ENCODE measurements at places on chromosomes 3 and 15.

DNA sequence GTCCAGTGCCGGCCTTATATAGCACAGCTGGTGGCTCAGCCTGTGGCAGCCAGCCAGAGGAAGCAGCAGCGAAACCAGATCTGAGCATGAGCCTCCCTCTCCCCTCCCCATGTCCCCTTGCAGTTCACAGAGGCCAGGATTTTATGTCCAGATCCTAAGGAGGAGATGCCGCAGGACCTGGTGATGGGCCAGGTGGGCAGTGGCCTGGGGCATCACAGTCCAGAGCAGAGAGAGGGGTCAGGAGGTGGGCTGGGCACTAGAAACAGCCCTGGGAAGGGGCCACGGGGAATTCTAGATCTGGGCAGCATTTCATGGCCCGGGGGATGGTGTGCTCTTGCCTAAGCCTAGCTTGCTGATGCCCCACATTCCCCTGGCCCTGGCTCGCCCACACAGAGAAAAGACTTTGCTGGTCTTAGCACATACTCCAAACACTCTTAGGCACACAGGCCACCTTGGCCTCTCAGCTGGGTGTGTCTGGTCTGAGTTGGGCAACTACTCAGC is 259 bp upstream of the CILP start:
- DNase-seq: no peak

DNA sequence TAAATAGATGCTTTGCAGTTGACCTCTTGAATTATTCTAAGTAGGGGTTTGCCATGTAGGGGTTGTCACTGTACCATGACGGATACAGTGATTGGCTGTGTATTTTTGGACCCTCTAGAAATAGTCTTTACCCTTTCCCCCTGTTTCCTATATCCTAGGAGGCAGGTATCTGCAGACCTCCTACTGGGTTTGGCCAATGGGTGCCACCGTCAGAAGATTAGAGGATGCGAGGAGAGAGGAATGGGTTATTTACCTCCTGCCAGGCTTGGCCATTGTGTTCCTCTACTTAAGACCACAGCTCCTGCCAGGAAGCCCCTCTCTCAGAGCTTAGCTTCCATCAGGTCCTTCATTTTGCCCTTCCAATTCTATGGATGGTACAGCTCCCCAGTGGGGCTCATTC is 40.2 kb upstream of the CLRN1 start:
- no peak for DNase-seq

- no peak for DNase-seq
These were observed 108.4 kb downstream of the DNAJB8 start for GRCh38 chr3:128358156-128358895.

DNA sequence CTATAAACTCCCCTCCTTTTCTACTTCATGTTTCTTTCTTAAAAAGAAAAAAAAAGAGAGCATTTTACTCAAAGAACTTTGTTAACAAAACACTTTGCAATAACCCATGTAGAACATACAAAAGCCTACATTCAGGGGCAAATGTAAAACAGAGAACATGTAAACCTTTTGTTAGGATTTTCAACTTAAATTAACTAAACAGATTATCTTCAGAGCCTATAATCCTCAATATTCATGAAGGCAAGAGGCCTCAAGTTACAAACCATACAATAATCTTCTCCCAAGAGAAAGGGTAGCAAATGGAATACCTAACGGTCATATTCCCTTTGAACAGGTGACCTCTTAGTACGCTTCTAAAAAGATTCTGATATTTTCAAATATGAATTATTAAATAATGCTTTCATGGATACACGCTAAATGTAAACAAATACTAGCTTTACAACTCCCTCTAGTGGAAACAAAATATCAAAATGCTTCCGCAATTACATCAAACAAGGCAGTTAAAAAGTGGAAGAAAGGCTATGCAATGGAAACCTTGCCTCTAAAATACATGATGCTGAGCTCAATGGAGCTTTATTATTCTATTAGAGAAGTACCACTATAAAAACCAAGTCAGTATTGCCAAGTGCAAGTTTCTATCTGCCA is 9.9 kb downstream of the CEP152 start:
- DNase-seq: no peak

DNA sequence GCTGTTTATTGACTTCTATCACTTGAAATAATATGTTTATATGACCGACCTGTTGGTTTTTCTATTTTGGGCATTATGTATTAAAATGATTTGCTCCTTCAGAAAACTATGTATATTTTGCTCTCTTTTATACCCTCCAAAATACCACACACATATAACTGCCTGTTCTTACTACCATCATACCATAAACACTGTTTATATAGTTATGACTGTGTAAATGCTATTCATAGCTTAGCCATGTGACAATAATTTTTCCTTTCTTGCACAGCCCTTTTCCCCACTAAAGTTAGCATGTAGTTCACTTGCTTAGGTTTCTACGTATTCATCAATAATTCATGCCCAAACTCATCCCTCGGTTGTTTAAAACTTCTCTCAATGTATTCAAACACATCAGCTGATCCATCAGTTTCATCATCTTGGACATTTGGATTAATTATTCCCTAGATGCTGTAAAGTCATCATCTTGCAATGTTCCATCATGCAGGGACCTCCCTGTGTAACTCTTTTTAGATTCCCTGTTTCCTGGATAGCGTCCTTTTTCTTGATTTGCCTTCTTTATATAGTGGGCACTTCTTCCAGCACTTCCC is 8.2 kb upstream of the RYK start:
- no peak for DNase-seq

DNA sequence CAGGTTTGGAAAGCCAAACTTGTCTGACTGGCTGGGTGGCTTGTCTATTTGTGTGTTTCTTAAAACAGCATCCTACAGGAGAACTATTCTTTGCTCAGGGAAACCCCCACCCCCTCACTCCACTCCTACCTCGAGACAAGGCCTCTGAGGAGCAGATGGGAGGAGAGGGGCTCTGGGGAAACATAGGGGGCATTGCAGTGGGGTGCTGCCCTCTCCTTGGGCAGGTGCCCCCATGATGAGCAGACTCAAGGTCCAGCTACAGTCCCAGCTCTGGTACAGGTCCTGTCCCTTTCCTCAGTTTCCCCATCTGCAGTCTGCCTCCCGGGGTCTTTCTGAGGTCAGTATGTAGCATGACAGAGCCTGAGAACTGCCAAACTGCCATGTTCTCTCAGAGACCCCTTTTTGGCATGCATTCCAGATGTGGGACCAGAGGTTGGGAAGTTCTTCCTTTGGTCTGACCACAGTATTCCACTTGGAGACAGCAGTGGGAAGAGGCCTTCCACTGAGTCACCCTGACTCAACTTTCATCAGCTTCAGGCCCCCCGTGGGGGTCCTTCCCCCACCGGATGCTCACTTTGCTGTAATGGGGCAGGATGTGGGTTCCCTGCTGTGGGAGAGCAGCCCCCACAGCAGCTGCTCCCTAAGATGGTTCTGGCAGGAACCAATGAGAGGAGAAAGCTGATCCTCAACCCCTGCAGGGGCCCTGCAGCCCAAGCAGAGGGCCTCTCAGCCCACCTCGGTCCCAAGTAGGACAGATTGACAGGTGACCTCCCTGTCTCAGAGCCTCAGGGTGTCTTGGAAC is 32.3 kb upstream of the CYP11A1 start:
- no peak for DNase-seq

- DNase-seq: no peak
These were observed 519.3 kb upstream of the CADM2 start for GRCh38 chr3:84439476-84439875.

DNA sequence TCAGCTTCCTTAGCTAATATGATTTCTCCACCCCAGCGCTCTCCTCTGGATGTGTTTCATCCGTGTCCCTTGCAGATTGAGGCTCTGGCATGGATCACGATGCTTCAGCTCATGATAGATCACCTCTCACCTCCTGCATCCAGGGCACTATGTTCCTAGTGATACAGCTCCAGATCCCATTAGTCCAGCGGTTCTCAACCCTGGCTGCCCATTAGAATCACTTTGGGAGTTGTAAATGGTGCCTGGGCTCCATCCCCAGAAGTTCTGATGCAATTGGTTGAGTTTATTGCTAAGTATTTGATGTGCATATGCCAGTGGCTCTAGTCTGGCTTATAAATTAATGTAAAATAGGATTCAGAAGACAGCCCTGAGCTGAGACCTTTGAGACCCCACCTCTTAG is 34.5 kb downstream of the INSYN1 start:
- DNase-seq: no peak

GRCh38 chr3:172272698-172273097 is 175.6 kb downstream of the GHSR start:
- DNase-seq: no peak

- DNase-seq: no peak
These were observed 5.1 kb downstream of the PPP2R3A start for GRCh38 chr3:135970506-135971116.

- DNase-seq: no peak
These were observed 83.0 kb downstream of the CNTN3 start for GRCh38 chr3:74531491-74531890.

- DNase-seq: no peak
These were observed 21.2 kb upstream of the XIRP1 start for GRCh38 chr3:39213613-39214012.
